Activated CD4-positive, alpha-beta T cell treated with anti-CD3 and anti-CD28 coated beads, Interleukin-2, amount 10 ng/mL, durations not matched to agents 7 days and 5 days (primary cell): ENCODE measurements at places on chromosomes 2 and 18. TPM values are rescaled to one million over a fixed set of nuclear protein-coding genes. Genes with fewer than 3 reads are reported as not detected.

DNA sequence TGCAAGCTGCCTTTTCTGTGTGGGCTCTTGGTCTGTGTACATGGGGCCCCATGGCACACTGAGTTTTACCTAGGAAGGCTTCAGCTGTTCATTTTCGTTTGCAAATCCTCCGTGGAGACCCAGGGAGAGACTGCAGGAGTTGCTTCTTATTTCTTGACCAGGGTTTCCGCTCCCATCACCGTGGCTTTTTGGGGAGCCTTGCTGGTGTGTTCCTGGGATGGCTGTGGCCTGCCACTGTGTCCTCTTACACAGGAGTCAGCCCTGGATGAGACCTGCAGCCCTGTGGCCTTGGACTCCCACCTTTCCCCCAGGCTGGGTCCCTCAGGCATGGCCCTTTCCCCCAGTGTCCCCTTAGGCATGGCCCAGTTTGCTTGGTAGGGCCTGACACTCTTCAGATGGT is 137.0 kb downstream of the FAM210A start:
- no peak overlapping the region for H3K27ac ChIP-seq
- H3K4me3 ChIP-seq: no peak overlapping the region
- peaks cover 74% of the 10 kb centered on the region for H3K4me1 ChIP-seq
- DNase-seq: no peak
- no peaks in the 10 kb centered on the region for H3K27me3 ChIP-seq

GRCh38 chr2:25521665-25522387 is 151.6 kb downstream of the DTNB start:
- peaks cover 3% of the 10 kb centered on the region for H3K36me3 ChIP-seq
- no peaks in the 10 kb centered on the region for H3K27me3 ChIP-seq
- peaks cover 27% of the 10 kb centered on the region for H3K4me1 ChIP-seq

GRCh38 chr18:79750980-79751571 is 46.7 kb upstream of the KCNG2 start:
- H3K27me3 ChIP-seq: no peaks in the 10 kb centered on the region
- no peak for DNase-seq
- H3K4me1 ChIP-seq: no peaks in the 10 kb centered on the region
- H3K4me3 ChIP-seq: no peak overlapping the region

GRCh38 chr18:6885992-6886796 is 156.7 kb downstream of the ARHGAP28 start:
- H3K27ac ChIP-seq: no peak overlapping the region
- H3K4me3 ChIP-seq: no peak overlapping the region

DNA sequence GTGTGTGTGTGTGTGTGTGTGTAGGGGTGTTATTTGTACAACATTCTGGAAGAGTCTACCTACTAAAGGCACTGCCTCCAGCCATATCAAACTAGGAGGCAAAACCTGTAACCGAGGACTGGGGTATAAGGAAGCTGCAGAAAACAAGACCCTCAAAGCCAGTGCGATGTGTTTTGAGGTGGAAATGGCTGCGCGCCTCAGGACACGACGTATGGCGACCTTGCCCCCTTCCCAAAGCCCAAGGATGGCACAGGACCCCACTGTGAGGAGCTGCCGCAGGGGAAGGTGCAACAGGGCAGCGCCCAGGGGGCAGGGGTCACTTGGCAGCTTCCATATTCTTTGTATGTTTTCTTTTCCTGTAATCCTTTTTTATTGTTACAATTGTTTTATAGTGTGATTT is 59.8 kb downstream of the CENPO start:
- DNase-seq: no peak
- H3K4me1 ChIP-seq: peaks cover 2% of the 10 kb centered on the region
- no peaks in the 10 kb centered on the region for H3K27me3 ChIP-seq
- H3K36me3 ChIP-seq: peaks cover 4% of the 10 kb centered on the region

DNA sequence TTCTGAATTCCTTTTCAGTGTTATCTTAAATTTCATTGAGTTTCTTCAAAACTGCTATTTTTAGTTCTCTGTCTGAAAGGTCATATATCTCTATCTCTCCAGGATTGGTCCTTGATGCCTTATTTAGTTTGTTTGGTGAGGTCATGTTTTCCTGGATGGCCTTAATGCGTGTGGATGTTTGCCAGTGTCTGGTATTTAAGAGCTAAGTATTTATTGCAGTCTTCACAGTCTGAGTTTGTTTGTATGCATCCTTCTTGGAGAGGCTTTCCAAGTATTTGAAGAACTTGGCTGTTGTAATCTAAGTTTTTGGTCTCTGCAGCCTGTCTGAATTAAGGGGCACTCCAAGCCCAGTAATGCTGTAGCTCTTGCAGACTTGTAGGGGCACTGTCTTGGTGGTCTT is 249.3 kb downstream of the ZNF385B start:
- H3K36me3 ChIP-seq: no peaks in the 10 kb centered on the region
- no peak for DNase-seq
- no peak overlapping the region for H3K27ac ChIP-seq
- no peak overlapping the region for H3K4me3 ChIP-seq
- no peaks in the 10 kb centered on the region for H3K27me3 ChIP-seq

DNA sequence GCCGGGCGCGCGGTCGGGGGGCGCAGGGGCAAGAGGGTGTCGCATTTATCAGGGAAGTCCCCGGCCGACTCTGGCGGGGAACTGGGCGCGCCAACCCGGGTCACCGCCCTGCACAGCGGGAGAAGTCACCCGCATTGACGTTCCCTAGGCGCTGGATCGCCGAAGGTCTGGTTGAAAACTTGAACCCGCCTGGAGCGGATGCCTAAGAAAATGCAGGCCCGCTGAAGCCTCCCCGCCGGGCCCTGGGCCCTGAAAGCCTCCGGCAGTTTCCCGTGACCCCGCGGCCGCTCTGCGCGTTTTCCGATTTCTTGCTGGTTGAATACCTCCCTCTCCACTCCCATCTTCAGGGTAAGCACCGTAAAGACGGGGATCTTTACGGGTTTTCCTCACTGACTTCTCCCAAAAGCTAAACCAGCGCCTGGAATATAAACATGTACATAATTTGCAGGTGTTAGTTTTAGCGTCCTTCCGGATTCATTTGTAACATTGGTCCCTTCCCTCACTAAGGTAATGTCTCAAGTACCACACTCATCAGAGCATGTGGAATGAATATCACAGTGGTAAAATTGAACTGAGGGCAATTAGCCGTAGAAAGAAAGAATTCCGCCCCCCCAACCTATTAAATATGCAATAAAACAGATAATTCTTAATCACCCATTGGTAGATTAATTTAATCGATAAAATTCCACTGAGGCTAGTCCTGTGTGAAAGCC is 675 bp upstream of the SPIRE1 start:
- peak overlapping the region; percentile 81 for H3K4me3 ChIP-seq
- peak; percentile 25 for DNase-seq
- peak overlapping the region; percentile 82 for H3K27ac ChIP-seq
- peaks cover 16% of the 10 kb centered on the region for H3K4me1 ChIP-seq
- H3K36me3 ChIP-seq: peaks cover 2% of the 10 kb centered on the region
- peaks cover 25% of the 10 kb centered on the region for H3K27me3 ChIP-seq

DNA sequence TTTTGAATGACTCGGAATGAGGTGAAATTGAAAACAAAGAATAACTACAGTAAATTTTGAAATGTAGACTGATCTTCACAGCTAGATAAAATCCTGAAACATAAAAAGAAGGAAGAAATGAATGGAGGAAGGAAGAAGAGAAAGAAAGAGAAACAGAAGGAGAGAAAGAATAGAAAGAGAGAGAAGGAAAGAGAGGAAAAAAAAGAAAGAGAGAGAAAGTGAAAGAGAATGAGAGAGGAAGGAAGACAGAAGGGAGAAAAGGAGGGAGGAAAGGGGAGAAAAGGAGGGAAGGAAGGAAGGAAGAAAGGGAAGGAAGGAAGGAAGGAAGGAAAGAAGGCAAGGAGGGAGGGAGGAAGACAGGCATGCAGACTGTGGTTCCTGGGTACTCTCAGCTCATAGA is 982.6 kb downstream of the BCL11A start:
- no peak overlapping the region for H3K4me3 ChIP-seq
- no peak for DNase-seq
- no peaks in the 10 kb centered on the region for H3K36me3 ChIP-seq
- no peaks in the 10 kb centered on the region for H3K27me3 ChIP-seq

DNA sequence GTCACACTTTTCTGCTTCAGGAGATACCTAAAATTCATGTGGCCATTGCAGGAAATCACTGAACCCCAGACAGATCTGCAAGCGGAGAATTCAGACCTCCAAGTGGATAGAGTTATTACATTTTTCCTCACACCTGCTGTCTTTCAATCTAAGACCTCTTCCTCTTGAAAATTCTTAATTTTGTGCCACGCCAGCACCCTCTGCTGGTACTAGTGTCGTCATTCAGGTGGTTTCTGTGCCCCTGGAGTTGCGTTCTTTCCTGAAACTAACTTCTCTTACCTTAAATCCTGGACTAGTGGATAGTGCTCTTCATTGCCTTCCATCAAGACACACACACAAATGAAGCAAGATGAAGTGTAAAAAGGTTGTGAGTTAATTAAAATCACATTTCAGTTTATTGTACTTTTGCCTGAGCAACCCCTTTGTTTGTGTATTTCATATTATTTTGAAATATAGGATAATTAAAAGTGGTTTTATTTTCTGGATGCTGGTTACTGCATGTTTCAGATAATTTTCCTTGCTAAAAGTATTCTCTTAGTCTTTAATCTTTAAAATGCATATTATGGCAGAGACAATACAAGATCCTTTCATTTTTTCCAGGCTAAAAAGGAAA is 1.6 kb upstream of the DNER start:
- no peaks in the 10 kb centered on the region for H3K36me3 ChIP-seq
- H3K4me3 ChIP-seq: no peak overlapping the region
- H3K4me1 ChIP-seq: peaks cover 11% of the 10 kb centered on the region

DNA sequence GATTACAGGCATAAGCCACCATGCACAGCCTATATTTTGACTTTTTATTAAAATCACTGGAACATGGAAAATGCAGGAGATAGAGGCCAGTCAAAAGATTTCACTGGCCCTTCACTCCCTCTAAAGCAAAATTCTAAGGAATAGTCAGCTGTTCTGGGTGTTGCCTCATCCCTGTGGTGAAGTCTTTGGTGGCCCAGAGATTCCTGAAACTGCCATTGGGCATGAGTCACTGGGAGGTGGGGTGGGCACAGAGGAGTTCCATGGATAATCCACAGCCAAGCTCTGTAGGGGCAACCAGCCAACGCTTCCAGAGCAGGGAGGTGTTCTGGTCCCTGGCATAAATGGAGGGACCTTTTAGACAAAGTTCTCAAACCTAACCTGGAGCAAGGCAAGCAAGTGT is 89.7 kb upstream of the TTC39C start:
- H3K27me3 ChIP-seq: peaks cover 7% of the 10 kb centered on the region
- H3K4me1 ChIP-seq: peaks cover 50% of the 10 kb centered on the region
- peaks cover 6% of the 10 kb centered on the region for H3K36me3 ChIP-seq
- DNase-seq: no peak
- H3K27ac ChIP-seq: no peak overlapping the region
- no peak overlapping the region for H3K4me3 ChIP-seq

DNA sequence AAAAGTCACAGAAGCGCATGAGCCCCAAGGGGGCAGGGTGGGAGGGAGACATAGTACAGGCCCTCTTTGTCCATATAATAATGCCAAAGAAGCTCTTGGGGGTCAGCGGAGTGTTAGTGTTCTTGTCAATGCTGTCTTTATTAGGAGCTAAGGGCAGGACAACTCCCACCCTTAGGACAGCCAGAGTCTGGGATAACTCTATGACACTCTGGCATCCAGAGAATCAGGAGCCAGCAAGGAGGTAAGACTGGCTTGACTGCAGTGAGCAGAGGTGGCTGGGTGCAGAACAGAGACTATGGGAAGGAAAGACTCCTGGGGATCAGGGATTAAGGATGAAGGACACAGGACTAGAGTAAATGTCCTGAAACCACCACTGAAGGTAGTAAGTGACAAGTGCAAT is 19.0 kb upstream of the HNMT start:
- no peaks in the 10 kb centered on the region for H3K4me1 ChIP-seq
- no peak for DNase-seq
- no peak overlapping the region for H3K27ac ChIP-seq
- no peak overlapping the region for H3K4me3 ChIP-seq

- DNase-seq: no peak
- H3K4me1 ChIP-seq: no peaks in the 10 kb centered on the region
- no peak overlapping the region for H3K4me3 ChIP-seq
These were observed 594.9 kb upstream of the ID2 start for GRCh38 chr2:8086796-8087479.

DNA sequence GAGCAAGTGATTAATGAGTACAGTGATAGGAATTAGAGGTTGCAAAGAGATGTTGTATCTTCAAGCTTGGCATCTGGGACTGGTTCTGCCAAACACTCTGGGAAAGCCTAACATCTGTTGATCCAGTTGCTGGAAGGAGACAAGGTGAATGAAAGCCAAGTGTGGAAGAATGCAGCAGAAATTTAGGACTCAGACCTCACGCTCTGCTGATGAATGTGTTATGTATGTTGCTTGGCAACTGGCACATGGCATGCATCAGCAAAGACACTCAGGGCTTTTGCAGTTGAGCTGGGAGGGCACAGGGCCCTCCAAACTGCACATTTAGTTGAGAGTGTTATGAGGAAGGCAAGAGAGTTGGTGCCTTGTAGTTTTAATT is 105.5 kb downstream of the COLEC12 start:
- no peak overlapping the region for H3K27ac ChIP-seq
- H3K4me1 ChIP-seq: no peaks in the 10 kb centered on the region
- H3K27me3 ChIP-seq: peaks cover 10% of the 10 kb centered on the region
- no peak overlapping the region for H3K4me3 ChIP-seq
- DNase-seq: no peak
- no peaks in the 10 kb centered on the region for H3K36me3 ChIP-seq

GRCh38 chr2:64461271-64462058 is 7.5 kb downstream of the LGALSL start:
- no peak overlapping the region for H3K27ac ChIP-seq
- no peaks in the 10 kb centered on the region for H3K4me1 ChIP-seq
- no peak overlapping the region for H3K4me3 ChIP-seq
- no peaks in the 10 kb centered on the region for H3K36me3 ChIP-seq

DNA sequence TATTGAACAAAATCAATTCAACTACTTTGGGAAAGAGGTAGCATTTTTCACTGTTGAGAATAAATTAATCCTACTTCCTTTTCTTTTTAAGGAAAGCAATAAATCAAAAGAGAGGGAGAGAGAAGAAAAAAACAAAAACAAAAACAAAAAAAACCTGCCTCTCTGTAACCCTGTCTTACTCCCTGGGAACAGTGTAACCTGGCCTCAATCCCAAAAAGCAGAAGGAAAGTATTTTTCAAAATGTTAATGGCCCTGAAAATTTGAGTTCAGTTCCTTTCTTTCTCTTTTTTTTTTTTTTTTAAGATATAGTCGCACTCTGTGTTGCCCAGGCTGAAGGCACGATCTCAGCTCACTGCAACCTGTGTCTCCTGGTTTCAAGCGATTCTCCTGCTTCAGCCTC is 35.9 kb downstream of the RHOB start:
- H3K36me3 ChIP-seq: no peaks in the 10 kb centered on the region
- H3K27me3 ChIP-seq: no peaks in the 10 kb centered on the region
- H3K4me3 ChIP-seq: no peak overlapping the region

Gene ST6GAL2
- not detected for total RNA-seq

Gene PKP4
- total RNA-seq: 43.1 TPM

Gene KDM3A
- 86.1 TPM for total RNA-seq

Gene SERPINB10
- total RNA-seq: not detected

Gene RNASEH1
- total RNA-seq: 26.0 TPM

Gene ZNF512
- 51.5 TPM for total RNA-seq

Gene INPP1
- total RNA-seq: 6.9 TPM

Gene ADD2
- 16.8 TPM for total RNA-seq
